ENCODE measurements at places on chromosomes 2 and 18.

GRCh38 chr2:120064664-120065063 is 51.8 kb downstream of the EPB41L5 start:
- no peak for DNase-seq

DNA sequence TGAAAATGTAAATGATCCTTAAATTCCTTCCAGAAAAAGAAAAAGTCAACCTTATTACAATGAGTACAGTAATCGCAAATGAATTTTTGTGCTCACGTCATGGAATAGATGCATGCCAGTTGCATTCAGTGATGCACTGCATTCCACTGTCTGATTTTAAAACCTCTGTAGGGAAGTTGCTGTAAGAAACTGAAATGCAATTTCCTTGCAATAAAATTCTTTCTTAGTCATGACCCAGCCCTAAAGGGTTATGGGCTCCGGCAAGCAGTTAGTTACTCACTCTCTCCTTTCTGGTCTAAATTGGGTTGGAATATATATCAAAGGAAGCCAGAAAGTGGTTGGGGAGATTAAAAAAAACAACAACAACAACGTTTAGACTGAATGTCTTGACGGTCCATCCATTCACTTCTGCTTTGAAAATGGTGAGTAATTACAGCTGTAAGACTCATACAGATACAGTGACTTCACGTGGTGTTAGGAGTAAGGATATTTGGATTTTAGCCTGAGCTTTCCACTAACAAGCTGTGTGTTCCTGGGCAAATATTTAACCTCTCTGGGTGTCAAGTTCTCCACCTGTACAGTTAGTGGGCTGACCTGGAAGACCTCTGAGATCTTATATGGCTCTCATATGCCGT is 8.6 kb upstream of the RND3 start:
- DNase-seq = no peak

DNA sequence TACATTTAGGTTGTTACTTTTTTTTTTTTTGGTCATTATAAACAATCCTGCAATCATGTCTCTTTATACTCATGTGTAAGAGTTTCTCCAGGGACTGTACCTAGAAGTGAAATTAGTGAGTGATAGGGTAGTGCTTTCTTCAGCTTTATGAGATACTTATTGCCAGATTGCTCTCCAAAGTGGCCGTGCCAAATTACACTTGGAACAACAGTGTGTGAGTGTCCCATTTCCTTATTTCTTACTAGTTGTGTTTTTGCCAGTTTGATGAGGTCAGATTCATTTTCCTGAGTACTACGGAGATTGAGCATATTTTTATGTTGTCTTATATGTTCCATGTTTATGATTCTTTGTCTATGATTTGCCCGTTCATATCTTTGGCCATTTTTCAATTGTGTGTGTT is 39.2 kb downstream of the GALNT1 start:
- no peak for DNase-seq

DNA sequence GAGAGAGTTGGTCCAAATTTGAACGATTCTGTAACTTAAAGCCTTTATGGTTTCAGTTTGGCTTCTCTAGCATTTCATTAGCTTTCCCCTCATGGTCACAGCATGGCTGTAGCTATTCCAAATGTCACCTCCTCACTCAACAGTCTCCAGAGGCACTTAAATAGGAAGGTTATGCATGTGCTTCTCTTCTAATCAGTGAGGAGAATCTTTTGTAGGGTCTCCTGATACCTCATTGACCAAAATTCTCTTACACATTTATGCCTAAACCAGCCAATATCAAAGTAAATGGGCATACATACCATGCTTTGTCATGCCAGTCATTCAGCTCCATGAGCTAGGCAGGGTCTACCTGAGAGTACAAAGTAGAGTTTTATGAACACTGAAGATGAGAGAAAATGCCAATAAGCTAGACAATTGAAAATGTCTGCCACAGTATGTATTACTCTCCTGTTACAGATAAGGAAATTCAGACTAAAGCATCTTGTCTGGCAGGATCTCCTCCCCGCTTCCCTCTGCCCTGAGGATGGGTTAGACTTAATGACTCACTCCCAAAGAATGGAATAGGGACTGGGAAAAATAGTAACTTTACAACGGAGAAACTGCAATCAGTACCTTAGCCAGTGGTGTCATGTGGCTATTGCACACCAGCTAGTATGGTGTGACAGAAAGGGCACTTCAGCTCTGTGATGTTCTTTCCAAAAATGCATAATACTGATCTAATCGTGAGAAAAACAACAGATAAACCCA is 15.4 kb downstream of the DSG2 start:
- DNase-seq = peak; percentile 57

GRCh38 chr2:205022841-205023240 is 477.6 kb downstream of the PARD3B start:
- no peak for DNase-seq

DNA sequence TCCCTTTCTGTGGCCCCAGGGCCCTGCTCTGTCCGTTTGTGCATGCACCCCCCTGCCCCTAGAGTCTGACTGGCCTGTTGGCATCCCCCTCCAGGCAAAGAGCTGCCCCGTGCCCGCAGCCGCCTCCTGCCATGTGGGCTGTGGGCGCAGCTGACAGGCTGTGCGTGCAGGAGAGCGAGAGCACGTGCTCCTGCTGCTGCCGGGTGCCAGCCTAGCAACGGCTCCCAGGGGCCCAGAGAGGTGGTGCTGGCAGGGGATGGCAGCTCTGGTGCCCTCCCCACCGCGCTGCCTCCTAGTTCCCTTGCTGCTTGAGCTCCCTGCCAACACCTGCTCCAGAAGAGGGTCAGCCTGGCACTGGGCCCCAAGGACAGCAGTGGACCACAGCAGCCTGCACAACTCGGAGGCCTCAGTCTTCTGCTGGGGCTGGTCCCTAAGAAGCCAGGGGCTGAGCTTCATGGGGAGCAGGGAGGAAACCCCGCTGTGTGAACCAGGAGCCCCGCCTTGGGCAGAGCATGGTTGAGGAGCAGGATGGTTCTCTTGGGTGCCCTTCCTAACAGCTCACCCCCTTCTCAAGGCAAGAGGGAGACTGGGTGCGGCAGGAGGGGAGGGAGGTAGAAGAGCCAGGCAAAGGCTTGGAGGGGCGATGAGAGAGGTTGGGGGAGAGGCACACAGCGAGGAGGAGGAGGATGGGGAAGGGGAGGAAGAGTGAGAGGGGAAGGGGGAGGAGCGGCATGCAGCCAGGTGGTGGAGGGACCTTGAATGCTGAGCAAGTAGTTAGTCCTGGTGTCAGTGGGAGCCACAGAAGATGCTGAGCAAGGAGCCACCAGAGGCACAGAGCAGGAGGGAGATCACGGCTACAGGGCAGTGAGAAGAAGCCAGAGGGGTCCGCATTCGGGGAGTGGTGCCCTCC is 23.8 kb upstream of the PTMA start:
- no peak for DNase-seq

DNA sequence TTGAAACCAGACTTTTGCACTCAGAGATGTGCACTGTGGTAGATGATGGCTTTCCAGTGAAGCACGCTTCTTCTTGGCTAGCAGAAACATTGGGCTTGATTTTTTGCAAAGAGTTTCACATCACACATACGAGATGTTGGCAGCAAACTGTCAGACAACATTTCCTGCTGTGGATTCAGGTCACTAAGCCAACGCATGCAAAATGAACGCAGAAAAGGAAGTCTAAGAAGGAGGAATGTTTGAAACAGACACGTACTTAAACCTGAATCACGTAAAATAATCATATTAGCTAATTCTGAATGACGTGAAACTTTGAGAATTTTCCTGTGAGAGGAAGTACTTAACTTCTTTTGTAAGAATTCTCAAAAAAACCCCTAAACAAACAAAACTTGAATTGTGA is 88.1 kb downstream of the EPB41L3 start:
- DNase-seq = no peak

DNA sequence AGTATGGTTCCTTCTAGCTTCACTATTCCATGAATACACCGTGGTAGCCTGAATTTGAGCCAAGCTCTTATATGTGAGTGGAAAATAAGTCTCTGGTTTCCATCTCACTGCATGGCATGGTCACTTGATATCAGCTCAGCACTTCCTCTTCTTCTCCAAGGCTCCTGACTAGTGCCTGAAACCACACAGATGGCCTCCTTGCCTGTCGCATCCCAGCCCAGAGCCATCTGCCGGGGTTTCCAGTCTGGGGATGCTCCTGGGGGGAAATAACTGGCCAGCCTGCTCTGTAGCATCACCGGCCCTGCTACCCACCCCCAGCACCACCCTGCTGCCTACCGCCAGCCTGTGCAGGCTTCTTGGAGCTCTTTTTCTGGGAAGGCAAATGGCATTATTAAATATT is 7.7 kb upstream of the MARCHF4 start:
- no peak for DNase-seq

GRCh38 chr2:240178564-240178963 is 38.1 kb upstream of the OTOS start:
- no peak for DNase-seq

GRCh38 chr2:160955578-160955977 is 204.7 kb upstream of the TANK start:
- DNase-seq = no peak

DNA sequence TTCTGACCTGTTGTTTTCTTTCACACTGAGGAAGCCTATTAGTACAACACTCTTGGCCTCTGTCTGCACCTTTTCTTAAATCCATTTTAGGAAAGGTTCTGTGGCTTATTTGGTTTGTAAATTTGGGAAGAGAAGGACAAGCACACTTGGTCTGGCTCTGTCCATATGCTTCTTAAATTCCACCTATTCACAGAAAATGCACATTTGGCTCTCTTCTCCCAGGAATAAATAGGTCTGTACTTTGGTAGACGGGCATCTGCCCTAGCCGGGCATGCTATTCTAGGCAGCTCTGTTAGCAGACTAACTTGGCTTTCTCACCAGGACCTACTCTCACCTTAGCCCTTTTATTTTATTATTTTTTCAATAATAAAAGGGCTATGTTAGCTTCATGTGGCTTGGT is 1211.8 kb upstream of the SLC39A10 start:
- no peak for DNase-seq

DNA sequence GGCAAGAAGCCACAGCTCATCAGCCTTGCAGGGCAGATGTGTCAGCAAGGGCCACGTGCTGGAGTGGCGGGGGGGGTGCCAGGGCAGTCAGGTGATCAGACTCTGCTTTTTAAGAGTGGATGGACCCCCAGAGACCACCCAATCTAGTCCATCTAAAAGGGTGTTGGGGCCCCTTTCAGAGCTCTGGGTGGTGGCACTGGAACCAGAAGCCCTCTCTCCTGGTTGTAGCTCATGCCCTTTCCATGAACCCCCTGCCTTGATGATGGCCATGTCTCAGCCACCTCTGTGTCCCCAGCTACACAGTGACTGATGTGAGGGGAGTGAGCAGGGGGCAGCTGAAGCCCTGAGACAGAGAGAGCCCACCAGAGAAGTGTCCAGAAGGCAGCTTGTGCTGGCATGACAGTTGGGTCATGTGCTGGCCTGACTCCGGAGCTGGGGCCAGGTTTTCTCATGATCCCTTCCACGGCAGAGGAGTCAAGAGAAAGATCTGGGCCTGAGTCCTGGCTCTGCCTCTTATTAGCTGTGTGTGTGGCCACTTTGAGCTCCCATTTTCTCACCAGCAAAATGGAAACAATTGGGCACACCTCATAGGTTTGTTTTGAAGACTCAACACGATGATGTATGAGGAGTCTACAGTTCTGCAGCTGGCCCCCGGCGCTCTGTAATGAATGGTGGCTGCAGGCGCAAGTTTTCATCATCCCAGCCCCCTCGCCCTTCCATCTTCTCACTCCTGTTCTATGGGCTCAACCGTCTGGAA is 195.7 kb downstream of the ZFP36L2 start:
- no peak for DNase-seq

DNA sequence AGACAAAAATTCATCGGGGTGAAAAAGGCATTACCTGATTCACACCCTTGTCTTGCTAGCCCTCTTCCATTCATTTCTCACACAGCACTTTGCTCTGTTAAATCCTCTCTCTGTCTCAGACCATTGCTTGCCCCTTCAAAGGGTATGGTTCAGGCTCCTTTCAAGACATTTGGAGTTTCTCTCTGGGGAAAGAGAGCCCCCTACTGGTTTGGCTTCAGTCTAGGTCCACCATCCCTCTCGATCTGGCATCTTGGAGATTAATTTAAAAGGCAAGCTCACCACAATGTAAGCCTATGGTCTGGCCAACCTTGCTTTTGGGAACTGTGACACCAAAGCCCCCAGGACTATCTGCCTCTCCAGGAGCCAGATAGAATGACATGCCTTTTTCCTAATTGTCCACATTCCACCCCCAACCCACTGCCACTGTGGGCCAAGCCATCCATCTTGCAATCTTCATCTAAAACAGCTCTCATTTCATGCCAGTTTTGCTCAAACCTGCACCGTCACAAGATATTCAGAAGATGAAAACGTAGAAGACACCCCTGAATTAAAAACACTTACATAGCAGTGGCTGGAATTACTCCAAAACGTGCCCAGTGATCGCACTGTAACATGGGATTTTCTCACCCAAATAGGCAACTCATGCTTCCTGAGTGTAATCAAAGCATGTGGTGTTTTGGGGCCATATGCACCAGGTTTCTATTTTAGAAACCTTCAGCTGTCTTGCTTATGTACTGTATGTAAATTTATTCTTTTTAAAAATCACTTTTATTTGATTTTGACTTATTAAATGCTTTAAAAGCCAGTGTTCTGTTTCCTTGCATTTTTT is 93.9 kb downstream of the FARSB start:
- DNase-seq = peak; percentile 68

DNA sequence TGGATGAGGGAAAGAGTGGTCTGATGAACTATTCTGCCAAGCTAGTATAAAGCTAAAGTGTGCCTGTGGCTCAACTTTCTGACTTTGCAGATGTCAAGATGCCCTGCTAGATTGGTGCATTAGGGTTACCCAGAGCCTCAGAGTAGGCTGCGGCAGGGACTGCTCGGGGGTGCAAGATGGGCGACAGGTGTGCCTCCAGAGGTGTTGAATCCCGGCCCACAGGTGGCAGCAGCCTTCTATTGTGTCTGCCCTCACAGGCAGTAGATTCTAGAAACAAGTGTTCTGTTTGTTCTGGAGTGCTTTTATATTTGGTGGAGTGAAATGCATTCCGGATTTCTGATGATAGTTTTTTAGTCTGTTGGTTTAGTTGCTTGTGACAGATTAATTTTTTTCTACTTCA is 131.6 kb upstream of the IL1R2 start:
- DNase-seq = no peak

- DNase-seq = no peak
Observed at GRCh38 chr2:147773479-147773878, 71.3 kb upstream of the ACVR2A start.

- peak; percentile 19 for DNase-seq
Observed at GRCh38 chr2:10864251-10864650, 47.5 kb upstream of the KCNF1 start.

DNA sequence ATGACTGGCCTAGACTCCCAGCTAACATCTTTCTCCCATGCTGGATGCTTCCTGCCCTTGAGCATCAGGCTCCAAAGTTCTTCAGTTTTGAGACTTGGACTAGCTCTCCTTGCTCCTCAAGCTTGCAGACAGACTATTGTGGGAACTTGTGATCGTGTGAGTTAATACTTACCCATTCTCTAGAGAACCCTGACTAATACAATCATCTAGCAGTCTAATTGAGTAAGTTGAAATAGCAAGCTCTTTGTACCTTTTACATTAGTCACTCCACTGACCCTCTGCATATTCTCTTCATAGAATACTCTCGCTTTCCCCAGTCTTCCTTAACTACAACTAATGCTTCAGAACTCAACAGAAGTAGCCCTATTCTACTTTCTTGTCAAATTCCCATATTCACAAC is 434.6 kb upstream of the NXPH2 start:
- DNase-seq = no peak

- DNase-seq = no peak
Observed at GRCh38 chr18:63003899-63004298, 288.6 kb downstream of the PHLPP1 start.
